NCI-H2107 (cell line): ENCODE measurements at places on chromosomes 5 and 9.

DNA sequence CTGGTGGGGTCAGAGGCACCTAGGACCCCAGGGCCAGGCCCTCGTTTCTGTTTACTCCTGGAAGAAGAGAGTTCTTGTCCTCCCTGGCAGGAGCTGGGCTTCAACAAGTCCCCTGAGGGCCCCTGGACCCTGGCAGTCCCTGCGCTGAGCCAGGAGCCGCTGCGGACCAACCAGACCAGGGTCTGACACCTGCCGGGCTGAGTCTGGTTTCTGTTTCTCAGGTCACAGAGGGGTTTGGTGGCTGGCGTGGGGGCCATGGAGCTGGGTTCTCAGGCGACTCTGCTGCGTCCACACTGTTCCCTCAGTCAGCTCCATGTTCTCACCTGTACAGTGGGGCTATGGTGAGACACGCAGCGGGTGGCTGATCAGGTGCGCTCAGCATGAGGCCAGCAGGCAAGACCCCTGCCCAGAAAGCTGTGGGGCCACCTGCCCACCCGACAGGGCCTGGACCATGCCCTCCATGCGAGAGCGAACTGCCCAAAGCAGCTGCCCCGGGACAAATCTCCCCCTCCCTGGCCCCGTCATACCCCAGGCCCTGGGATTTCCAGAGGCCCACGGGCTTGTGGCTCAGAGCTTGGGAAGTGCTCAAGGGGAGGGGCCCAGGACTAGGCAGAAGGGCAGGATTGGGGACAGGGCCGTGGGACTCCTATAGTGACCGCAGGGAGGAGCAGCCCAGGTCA, 17.9 kb upstream of the NOTCH1 start:
- DNase-seq = no peak

GRCh38 chr9:121328476-121328875, 41.6 kb downstream of the STOM start:
- DNase-seq = no peak

GRCh38 chr9:15965246-15965745, 412.5 kb downstream of the CCDC171 start:
- DNase-seq = no peak

DNA sequence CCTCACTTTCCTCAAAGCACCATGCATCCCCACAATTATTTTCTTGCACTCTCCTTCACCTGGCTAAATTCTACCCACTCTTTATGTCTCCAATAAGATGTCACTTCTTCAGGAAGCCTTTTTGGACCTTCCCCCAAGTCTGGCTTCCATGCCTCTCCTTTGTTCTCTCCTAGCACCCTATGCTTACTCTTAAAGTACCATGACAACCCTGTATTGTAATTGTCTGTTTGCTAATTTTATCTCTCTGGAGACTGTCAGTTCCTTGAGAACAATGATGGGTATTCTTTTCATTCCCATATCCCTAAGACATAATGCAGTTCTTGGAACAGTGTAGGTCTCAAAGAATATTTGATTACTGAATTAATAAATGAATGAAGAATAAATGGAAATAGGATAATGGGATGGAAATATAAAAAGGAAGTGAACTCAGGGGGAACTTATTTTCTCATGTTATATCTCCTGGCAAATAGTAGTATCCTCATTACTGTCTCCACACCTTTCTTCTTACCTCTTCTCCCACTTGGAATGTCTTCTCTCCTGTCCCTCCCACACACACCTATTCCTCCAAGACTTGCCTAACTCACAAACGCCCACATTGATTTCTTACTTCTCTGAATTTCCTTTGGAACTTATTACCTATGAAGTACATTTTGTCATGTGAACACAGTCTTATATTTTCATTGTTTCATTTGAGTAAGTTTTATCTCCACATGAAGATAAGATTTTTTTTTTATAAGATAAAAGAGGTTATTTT, 499.1 kb downstream of the NFIB start:
- DNase-seq = no peak

DNA sequence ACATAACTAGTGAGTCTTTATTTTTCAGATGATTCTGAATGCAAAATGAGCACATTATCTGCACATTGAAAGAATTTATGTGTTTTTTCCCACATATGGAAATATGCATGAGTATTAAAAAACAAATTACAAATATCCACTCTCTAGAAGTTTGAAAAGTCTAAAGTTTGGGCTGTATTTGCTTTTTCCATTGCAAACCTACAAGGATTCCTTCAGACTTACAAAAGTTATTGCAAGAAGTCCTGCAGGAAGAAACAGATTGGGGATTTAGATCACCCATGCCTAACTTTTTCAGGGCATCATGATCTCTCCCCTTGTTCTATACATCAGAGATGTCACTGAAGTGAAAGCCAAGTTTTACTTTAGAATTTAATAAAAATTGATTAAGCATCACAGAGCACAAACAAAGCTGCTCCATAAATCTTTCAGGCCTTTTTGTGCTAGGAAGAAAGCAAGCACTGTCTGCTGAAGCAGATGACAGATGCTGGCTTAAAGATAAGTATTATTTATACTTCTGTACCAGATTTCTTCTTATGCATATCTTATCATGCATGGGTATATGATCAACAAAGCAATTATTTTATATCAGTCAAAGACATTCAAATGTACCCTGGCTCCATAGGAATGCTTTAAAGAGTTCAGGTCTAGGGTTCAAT, 71.7 kb downstream of the NFIB start:
- DNase-seq = no peak

DNA sequence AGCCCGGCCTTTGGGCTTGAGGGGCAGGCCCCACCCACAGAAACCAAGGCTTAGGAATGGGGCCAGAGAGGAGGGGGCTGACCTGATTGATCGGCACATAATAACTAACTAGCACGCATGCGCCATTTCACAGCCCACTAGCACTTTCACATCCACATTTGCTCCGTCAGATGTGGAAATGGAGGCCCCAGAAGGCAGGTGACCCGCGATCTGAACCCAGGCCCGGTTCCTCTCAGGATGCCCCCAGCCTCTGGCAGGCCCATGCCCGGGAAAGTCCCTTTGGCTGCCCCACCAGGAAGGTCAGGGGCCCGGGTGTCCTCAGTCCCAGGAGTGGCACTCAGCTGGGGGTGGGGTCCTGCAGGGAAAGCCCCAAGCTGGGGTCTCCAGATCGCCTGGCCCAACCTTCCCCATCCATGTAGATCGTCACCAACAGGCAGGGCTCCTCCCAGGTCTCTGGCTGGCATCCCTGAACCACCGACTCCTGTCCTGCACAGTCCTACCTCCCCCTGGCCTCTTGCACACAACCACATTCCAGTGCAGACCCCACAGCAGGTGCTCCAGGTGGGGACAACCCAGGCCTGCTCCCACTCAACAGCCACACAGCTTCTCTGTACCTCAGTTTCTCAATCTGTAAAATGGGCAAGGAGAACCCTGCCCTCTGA, 46.7 kb downstream of the VAV2 start:
- DNase-seq = no peak

DNA sequence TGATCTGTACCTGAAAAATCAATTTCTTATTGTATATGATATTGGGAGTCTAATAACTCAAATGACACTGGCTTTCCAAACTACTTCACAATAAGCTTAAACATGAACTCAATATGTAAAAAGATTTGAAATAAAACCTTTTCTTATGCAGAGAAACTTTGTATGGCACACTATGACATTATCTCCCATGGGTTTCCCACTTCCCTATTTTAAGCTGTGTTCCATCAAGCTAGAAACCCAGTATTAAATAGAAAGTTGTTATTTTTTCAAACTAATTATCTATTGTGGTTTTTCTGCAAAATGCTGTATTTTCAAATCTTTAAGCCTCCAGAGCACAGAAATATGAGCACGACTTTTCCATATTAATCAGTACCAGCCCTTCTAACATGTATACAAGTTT, 174.7 kb downstream of the NFIB start:
- no peak for DNase-seq

GRCh38 chr9:137245450-137246421, 4.6 kb downstream of the TUBB4B start:
- no peak for DNase-seq

DNA sequence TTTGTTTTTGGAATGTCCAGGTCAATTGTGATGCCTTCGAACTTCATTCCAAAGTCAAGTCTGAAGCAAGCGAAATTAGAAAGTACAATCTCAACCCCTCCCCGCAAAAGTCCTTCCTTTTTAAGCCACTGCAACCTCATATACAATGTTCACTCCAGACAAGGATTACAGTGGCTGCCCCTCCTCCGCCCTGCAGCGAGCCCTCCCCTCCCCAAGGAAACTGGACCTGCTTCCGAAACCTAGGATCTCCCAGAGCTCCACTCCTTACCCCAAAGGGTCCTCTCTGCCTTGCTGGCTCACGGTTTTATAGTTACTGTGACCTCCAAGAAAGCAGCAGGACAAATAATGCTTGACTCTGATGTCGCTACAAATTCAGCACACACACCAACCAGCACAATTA, 10.4 kb downstream of the LRRC14B start:
- DNase-seq = no peak

DNA sequence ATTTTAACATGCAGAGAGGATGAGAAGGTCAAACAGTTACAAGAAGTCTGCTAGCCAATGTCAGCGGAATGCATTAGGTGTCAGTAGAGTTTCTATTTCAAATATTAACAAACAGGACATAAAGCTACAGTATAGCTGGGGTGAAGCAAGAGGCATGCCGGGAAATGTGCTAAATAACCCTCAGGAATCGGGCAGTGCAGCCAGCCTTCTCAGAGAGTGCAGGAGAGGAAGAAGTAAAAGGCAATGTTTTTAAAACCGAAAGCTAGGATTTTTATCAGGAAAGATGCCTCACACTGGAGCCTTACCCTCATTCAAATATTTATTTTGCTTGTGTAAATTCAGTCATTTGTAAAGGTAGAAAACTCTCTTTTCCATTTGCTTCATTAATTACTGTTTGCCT, 59.1 kb upstream of the SH3GL2 start:
- no peak for DNase-seq

- no peak for DNase-seq
Measured at GRCh38 chr5:181024245-181025064, 15.6 kb upstream of the BTNL9 start.
